SK-MEL-5 (cell line): ENCODE measurements at places on chromosomes 2 and 18. TPM values are rescaled to one million over a fixed set of nuclear protein-coding genes. Genes with fewer than 3 reads are reported as not detected.
A peak's percentile ranks its signal among the peaks of the same experiment; 100 is the strongest.

The EFHD1 gene
- total RNA-seq, result 0.29 and 0.71 TPM in 2 replicates

GRCh38 chr2:101696272-101697123 lies 1.0 kb upstream of the MAP4K4 start:
- no peak for DNase-seq

The SEC11C gene
- total RNA-seq, result 163 and 167 TPM in 2 replicates

GRCh38 chr2:156332284-156332533 lies 312 bp downstream of the NR4A2 start:
- DNase-seq, result no peak

- DNase-seq, result no peak
These were observed 22.1 kb downstream of the B3GNT2 start for GRCh38 chr2:62217970-62218369.

GRCh38 chr18:59386909-59387686 lies 28.0 kb upstream of the LMAN1 start:
- DNase-seq, result no peak

DNA sequence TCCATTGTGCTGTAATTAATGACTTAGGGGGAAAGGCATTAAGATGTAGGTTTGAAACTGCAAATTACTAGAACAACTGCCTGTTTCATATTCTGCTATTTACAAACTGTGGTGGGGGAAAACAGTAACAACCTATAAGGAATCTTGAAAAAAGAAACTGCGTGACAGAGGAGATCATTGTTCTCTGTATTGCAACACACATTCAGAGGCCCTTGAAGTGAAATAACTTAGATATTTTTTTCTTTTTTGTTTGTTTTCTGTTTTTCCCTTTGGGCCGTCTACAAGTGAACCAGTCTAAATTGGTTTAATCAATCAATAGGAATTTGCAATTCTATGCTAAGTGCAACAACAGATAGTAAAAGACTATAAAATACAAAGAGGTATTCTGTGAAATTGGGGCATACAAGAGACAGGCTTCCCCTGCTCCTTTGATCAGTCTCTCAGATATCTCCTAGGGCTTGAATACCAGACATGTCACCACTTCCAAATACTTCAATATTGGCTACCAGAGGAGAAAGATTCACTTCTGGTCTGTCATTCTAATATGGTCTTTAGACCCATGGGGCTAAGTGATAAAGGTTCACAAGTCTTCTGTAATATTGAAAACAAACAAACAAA lies 2055.1 kb upstream of the CELF4 start:
- DNase-seq, result peak; percentile 57

- DNase-seq, result no peak
These were observed 39.2 kb upstream of the RNU4ATAC start for GRCh38 chr2:121491518-121491917.

- DNase-seq, result no peak
These were observed 427.5 kb upstream of the KLHL29 start for GRCh38 chr2:22957446-22957845.

DNA sequence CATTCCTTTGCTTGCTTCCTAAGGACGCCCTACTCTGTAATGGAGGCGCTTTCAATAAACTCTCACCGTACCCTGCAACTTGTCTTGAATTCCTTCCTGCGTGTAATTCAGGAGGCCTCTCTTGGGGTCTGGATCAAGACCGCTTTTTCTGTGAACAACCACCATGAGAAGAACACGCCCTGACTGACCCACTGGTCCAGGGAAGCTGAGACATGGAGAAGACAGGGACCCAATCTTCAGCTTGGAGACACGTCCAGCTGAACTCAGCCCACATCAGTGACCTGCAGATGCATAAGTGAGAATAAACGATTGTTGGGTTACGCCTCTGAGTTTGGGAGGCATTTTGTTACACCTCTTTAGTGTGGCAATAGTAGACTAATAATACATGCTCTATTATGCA lies 7.8 kb upstream of the NARS1 start:
- no peak for DNase-seq

GRCh38 chr2:241898463-241899270 lies 29.1 kb downstream of the RTP5 start:
- DNase-seq, result no peak

DNA sequence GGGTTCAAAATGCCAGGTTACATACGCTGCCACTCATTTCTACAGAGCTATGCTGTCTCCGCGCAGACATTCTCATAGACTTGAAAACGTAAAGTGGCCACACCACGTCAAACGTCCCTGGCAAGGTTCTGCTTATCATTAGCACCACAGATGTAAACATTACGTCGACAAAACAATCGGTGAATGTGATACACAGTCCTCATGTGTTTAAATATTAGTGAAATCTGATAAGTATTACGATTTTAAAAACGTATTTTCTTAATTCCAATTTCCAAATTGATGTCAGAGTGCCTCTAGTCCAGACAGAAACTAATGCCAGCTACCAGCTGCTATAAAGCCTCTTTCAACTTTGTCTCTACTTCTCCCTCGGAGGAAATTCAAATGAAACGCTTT lies 1.2 kb downstream of the STK17B start:
- DNase-seq, result peak; percentile 50

DNA sequence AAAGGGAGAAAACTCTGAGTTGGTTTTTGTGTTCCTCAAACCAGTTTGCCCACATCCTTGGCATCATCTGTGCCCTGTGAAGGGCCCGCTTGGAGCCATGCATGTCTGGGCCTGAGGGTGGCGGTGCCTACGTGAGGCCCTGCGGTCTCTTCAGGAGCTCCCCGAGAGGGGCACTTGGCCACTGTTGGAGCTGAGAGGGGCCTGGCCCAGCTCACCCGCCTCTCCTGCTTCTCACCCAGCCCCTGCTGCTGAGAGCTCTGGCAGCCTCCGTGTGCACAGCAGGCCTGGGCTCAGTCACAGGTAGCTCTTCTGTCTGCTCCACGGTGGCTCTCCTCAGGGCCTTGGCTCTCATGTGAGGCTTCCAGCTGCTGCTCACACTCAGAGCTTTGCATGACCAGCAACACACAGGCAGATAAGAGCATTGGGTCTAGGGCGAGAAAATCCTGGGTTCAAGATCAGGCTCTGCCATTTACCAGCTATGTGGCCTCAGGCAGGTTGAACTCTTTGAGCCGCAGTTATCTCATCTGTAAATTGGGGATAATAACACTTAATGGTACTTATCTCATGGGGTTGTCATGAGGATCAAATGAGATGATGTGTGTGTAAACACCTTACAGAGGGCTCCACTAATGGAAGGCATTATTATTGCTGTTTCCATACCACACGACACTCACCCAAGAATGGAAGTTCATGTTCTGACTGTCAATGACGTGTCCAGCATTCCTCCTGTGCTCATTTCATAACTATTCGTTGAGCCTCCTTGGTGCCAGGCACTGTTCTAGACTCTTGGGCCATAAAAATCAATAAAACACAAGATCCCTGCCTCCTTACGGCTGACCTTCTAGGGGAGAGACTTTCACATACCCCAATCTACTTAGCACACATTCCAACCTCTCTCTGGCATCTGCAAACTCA lies 41.6 kb upstream of the PLB1 start:
- no peak for DNase-seq

GRCh38 chr2:38598200-38598990 lies 4.3 kb downstream of the HNRNPLL start:
- no peak for DNase-seq

- no peak for DNase-seq
These were observed 197.5 kb downstream of the SCG2 start for GRCh38 chr2:223404616-223405015.

DNA sequence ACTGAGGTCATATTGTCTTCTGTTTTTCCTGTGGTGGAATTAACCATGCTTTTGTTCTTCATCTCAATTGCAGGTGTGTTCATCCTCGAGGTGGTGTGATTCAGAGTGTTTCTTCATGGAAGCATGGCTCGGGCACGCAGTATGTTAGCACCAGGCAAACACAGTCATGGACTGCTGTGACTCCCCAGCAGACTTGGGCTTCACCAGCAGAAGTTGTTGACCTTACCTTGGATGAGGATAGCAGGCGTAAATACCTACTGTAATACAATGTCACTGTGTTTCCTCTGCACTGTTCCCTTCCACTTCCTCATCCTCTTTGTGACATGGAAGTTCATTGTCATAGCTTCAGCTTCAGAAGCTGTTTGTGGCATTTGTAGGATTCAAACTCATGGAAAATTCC lies 158.7 kb downstream of the HAUS1 start:
- DNase-seq, result no peak

GRCh38 chr2:192775459-192776262 lies 580.9 kb upstream of the TMEFF2 start:
- no peak for DNase-seq

- peak; percentile 48 for DNase-seq
These were observed 1.4 kb upstream of the IDH1 start for GRCh38 chr2:208256192-208256782.

The FBXO15 gene
- total RNA-seq, result 1.0 and 1.3 TPM in 2 replicates

DNA sequence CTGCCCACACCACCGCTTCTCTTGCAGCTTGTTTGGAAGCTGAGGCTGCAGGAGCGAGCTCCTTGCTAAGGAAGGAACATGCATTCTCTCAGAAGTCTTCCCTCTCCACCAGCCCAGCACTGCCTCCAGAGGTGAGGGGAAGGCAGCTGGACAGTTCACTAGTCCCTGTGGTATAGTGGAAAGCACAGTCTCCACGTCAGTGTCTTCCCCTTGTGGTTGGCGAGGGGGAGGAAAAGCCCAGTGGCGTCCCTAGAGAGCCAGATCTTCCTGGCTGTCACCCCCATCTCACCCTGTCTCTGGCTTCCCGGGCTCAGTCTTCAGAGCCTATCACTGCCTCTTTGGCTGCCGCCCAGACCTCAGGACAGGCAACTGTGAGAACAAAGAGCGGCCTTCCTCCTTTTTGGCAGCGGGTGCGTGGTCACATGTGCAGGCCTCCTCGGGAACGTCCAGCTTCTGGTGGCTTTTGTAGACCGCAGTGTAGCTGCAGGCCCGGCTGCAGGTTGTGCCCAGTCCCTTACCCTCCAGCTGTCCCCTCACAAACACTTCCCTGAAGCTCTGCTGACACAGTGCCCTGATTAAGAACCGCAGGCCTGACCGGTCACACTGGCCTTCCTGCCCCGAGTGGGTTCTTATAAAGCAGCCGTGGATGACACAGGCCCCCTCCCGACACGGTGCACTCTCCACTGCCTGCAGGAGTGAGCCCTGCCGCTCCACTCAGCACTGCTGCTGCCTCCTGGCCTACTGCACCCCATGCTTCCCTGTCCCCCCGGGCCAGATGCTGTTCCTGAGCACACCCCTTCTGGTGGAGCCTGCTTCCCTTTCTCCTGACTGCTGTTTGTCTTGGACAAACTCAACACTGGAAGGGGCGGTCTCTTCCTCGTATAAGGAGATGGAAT lies 90.9 kb downstream of the RNF144A start:
- peak; percentile 96 for DNase-seq

GRCh38 chr2:2870106-2870505 lies 507.5 kb downstream of the EIPR1 start:
- no peak for DNase-seq

DNA sequence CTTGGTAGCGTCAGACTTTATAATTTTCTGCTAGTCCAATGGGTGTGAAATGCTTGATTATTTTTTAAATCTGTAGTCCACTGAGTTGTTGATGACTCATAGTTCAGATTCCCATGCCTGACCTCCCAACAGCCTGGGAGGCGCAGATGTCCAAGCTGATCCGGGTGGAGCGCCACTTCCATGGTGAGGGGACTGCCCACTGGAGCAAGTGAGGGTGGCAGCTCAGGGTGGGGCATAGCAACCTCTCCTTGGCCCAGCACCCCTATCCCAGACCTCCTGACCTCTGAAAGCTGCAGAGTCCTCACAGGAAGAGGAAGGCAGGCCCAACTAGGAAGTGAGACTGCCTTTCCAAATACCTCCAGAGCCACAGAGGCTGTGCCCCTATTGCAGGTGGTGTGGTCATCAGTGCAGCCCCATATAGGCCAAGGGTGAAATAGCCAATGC lies 4.4 kb downstream of the MAL start:
- no peak for DNase-seq

GRCh38 chr2:21658907-21659477 lies 535.2 kb downstream of the TDRD15 start:
- no peak for DNase-seq

- DNase-seq, result no peak
These were observed 165.6 kb upstream of the NCKAP5 start for GRCh38 chr2:133733901-133734255.

GRCh38 chr2:104883357-104883756 lies 29.4 kb downstream of the POU3F3 start:
- no peak for DNase-seq

The LYG2 gene
- total RNA-seq, result not detected in 2 replicates

- DNase-seq, result peak; percentile 34
These were observed 559 bp downstream of the MYL12A start for GRCh38 chr18:3248062-3248657.

DNA sequence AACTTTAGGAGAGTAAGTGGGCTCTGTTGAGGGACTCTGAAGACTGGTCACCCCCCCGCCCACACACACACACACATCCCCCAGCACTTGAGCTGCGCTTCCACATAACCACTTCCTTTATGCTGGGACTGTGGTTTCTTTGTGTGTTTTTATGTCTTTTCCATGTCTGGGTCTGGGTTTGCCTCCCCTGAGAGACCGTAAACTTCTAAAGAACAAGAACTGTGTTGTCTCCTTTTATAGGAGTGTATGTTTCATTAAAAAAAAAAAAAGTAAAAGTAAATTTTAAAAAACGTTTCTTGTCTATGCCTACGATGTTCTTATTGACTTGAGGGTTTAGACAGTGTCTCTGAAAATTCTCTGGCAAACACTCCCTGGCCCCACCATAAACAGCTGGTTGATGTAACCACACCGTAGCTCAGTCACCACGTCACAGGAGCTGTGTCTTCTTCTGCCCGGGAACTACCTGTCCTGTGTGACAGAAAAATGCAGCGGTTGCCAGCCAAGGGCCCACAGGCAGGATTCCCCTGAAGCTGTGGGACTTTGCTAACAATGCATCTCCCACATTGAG lies 68.0 kb downstream of the KLHL29 start:
- peak; percentile 95 for DNase-seq

The UGT1A4 gene
- not detected in 2 replicates for total RNA-seq

The AMER3 gene
- not detected in 2 replicates for total RNA-seq

DNA sequence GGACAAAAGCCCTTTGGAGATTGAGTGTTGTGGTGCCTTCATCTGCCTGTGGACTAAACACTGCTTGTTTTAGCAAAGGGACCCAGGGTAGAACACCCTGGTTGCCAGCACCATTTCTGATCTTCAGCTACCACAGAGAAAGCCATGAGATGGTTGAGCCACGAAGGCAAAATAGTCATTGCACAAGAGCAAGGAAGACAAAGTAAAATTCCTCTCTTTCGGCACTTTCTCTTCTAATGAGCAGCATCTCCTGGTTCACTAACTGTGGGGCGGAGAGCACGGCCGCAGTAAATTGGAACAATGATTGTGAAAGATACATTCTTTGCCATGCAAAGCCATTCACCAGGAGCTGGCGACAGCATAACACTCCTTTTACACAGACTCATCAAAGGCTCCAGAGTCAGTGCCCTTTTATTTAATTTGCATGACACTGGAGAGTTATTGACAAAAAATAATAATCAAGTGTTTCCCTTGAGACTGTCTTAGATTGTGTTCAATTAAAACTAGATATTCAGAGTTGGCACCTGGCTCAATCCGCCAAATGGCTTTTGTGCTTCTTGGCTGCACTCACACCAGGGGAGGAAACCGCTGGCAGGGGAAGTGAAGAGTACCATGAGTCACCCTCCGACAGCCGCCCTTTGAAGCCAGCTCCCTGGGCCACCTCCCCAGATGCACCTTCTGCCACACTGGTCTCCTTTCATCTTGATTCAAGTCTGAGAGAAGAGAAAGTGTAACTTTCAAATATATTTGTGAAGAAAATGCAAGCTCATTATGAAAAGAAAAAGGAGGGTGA lies 100.5 kb upstream of the MEIS1 start:
- no peak for DNase-seq
